A549 (cell line): ENCODE measurements at places on chromosomes 12 and 14.

- DNase-seq: no peak
Observed at GRCh38 chr14:106622200-106622745, 1095.9 kb downstream of the TMEM121 start.

- DNase-seq: no peak
Observed at GRCh38 chr12:1498199-1498740, 96.1 kb downstream of the FBXL14 start.

- DNase-seq: no peak
Observed at GRCh38 chr12:94593822-94594442, 56.4 kb downstream of the TMCC3 start.

DNA sequence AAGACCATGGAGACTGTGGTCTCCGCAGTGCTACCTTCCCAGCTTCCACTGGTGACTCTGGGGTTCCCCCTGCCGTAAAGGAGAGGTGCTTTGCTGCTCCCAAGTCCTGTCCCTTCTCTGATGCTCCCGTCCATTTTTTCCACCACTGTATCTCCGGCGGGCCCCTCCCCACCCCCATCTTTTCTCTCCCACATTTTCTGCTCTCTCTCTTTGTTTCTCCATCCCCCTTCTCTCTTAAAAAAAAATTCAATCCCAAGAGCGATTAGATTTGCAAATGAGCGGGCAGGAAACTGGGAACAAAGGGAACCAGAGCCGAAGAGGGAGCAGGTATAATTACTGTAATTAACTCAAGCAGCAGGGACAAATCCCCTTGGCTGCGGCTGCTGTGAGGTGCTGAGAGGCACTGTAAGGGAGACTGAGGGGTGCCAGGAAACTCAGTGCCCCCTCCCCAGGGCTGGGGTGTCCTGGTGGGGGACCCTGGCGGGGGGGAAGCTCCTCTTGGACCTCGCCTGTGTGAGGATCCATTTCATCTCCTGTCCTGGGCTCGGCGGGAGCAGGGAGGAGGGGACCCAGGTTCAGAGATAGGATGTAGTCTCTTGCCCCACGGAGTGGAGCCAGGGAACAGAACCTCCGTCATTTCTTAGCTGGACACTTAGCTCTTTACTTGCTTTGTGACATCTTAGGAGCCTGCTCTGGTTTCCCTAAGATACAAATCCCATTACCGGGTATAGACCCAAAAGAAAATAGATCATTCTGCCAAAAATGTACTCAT, 140.4 kb upstream of the NRXN3 start:
- no peak for DNase-seq

- DNase-seq: no peak
Observed at GRCh38 chr14:55220230-55220629, 28.8 kb upstream of the DLGAP5 start.

DNA sequence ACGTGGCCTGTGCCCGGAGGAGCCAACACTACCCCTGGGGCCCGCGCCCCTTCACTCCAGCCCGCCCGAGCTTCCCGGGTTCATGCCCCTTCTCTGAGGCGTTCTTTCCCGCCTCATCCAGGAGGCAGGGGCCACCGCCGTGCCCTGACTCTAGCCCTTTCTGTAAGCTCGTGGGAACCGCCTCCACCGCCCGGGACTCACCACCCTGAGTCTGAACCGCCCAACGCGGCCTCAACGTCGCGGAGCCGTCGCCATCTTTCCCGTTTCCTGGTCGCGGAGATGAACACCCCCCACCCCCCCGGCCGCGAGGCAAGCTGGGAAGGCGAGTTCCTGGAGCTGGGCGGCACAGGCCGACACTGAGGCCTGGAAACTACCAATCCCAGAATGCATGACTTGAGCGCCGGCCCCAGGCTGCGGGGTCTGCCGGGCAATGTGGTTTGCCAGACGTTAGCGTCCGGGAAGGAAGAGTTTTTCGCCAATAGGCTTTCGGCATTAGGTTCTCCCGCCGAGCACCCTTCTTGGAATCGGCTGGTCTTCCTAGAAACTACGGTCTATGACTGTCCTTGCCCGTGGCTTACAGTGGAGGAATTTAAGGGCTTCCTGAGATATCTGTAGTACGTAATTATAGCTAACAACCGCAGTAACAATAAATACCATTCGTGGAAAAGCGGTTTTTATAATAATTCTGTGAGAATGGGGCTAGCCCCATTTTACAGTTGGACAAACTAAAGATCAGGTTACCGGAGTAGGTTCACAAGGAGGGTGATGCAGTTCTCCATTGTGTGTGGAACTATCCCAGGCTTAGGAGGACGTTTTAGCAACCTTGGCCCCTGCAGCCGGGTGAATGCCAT, at the start of gene DDX23:
TSS of gene DDX23 (minus strand) at position 281 of the 851 bp plus-strand sequence. CDS start 6,381 bp downstream, outside the sequence.
- DNase-seq: peak; percentile 98

- DNase-seq: no peak
Observed at GRCh38 chr12:102691773-102692555, 211.6 kb upstream of the IGF1 start.

DNA sequence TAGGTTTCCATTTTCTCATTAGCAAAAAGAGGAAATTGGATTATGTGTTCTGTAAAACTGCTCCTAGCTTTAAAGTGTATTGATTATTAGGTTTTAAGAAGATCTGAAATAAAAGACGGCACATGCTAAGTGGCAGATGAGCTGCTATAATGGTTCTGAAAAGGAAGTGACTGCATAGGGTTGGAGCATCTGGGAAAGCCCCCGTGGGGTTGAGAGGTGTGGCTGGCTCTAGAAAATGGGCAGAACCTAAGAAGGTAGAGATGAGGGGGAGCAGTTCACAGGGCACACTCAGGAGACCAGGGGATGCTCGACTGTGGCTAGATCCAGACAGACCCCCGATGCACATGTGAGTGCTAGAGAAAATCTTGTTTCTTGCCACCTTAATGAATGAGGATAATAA, 1.9 kb downstream of the IFNG-AS1 start:
- DNase-seq: no peak

DNA sequence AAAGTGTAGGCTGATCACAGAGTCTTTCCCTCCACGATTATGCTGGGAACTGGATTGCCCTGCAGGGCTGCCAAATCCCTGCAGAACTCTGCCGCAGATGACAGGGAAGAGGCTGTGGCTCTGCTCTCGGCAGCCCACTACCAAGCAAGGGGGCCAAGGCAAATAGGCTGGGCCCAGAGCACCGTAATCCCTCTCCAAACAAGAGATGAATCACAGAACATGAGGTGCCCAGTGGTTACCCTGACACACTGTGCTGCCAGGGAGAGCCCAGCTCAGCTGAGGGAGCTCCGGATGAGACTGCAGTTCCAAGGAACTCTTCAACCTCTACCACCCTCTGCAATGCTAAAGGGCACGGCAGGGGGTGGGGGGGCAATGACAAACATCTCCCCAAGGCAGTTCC, 33.9 kb downstream of the STON2 start:
- DNase-seq: peak; percentile 7

GRCh38 chr14:76826122-76826521, at the start of gene LRRC74A:
TSS of gene LRRC74A (plus strand) at chr14:76826408. CDS start at chr14:76826698, 290 bp downstream.
- DNase-seq: no peak

- no peak for DNase-seq
Observed at GRCh38 chr12:86600664-86601231, 344.6 kb upstream of the MGAT4C start.

- no peak for DNase-seq
Observed at GRCh38 chr12:30548203-30548602, 147.5 kb downstream of the IPO8 start.

- DNase-seq: no peak
Observed at GRCh38 chr12:1289371-1290155, 298.5 kb downstream of the ERC1 start.

- peak; percentile 38 for DNase-seq
Observed at GRCh38 chr12:67222302-67222701, 46.9 kb upstream of the CAND1 start.

DNA sequence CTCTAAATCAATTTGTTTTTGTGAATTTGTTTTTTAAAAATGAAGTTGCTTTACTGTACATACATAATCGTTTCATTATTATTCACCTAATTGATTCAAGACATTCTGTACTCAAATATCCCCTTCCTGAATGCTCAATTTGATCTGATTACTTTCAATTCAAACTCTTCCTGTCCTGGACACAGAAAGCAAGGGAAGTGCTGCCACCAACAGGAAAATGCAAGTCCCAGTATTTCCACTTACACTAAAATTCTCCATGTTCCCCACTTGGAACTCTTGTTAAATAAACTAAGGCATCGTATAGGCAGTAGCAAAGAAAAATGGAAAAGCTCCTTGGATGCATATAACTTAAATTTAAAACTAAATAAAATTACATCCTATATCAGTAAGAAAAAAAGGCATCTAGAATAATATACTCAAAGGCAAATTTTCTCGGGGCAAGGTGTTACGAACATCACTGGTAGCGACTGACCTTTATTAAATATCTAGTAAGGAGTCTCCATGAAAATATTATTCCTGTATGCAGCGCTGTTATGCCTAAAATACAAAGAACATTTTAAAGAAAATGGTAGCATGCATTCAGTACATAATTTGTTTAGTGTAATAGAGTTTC, 72.0 kb upstream of the DBX2 start:
- DNase-seq: no peak

- DNase-seq: peak; percentile 3
Observed at GRCh38 chr14:48398675-48399282, 723.4 kb upstream of the MDGA2 start.

DNA sequence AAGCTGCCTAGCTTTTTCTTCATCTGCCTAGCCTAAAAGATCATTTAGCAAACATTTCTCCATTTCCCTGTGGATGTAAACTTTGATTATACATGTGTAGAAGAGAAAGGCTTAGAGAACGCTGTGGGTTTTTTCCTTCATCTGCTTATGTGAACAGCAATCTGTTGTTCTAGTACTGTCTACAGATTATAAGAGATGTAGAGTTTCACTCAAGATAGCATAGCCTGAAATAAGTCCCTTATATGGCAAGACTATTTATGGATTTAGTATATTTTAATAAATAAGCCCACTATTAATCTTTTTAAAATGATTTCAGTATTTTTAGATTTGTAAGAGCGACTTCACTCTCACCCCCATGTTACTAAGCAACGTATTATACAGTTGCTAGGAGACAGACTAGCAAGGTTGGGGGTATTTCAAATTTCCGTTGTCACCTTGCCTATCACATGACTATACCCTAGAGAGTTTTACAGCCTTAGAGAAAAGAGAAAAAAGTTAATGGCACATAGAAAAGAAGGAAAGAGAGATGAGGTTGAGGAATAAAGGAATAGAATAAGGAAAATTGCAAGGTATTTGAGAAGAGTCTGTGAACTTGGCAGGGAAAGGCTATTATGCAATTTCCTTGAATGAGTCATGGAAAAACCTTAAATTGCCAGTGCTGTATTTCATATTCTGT, 12.2 kb upstream of the TUBA1A start:
- peak; percentile 71 for DNase-seq

DNA sequence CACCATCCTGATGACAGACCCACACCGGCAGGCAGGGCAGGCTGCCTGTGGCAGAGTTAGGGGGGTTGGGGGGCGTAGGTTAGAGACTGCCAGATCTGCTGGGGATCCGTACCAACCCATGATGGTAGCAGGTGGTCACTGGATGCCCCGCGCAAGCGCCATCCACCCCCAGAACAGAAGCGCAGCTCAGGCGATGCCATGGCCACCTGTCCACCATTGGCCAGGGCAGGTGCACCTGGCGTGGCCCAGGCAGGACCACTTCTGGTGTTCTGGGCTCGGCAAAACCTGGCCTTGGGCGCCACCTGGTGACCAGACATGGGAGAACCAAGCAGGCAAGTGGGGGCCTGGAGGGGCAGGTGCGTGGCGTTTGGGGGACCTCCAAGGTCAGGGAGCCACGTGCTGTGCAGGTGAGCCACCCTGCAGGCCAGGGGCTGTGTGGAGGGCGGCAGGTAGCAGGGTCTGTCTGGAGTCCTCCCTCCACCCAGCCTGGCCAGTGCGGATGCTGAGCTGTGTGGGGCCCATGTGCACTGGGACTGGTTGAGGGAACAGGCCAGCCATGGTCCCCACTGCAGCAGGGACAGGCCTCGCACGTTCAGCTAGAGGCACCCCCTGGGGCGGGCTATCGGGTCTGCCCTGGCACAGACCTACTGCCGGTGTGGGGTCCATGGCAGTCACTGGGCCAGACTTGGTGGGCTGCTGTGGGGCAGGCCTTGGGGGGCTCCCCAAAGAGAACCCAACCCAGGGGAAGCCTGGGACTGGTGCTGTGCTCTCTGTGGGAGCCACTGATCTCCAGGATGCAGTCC, 15.6 kb downstream of the BAG5 start:
- peak; percentile 83 for DNase-seq

DNA sequence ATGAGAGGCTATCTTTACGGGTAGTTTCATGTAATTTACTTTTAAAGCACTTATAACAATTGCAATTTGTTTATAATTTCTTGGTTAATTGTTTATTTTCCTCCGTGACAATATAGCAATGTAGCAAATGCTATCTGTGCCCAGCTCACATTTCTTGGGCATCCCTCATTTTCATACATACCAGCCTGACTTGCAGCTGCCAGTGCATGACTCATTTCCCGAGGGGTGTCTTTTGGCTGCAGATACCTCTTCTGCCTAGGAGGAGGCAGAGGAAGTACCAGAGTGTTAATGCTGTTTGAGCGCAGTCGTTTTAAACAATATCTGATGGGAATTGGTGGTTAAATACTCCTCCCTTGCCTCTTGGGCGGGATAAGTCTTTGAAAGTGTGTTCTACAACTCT, 104.2 kb upstream of the ABCD2 start:
- no peak for DNase-seq

DNA sequence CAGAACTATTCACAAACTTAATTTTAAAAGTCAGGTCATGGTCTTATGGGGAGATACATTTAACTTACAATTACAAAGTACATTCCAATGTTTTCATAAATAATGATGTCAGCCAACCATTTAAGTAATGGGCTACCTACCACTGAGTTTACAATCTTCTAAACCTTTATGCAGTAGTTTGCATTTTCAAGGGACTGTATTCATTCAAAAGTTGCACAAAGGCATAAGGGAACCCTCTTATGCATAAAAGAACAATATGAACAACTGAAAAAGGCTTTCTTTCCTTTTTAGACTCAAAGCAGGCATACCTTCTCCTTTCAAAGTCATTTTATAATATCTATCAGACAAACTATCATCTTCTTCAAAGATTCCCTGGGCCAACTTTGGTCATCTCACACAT, 230.2 kb downstream of the SLC2A13 start:
- DNase-seq: no peak
